Stimulated activated naive CD4-positive, alpha-beta T cell (primary cell): ENCODE measurements at places on chromosomes 11 and 22.
A peak's percentile ranks its signal among the peaks of the same experiment; 100 is the strongest.

DNA sequence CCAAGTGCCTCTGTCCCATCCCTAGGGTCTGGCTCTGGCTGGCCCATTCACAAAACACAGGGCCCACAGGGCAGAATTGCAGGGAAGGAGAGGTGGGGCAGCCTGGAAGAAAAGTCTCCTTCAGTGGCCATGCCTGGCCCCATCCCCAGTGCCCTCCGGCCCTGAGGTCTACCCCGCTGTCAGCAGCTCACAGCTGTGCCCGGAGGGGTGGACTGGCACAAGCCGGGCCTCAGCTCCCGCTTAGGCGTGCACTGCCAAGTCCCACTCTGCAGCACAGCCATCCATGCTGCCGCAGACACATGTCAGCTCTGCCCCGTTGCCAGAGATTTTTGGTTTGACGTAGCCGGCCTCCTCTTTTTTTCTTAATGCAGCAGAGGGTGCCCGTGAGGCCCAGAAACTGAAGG, 3.9 kb upstream of the SCN2B start:
- DNase-seq, result no peak

GRCh38 chr11:128714881-128715280, 21.0 kb downstream of the FLI1 start:
- DNase-seq, result no peak

DNA sequence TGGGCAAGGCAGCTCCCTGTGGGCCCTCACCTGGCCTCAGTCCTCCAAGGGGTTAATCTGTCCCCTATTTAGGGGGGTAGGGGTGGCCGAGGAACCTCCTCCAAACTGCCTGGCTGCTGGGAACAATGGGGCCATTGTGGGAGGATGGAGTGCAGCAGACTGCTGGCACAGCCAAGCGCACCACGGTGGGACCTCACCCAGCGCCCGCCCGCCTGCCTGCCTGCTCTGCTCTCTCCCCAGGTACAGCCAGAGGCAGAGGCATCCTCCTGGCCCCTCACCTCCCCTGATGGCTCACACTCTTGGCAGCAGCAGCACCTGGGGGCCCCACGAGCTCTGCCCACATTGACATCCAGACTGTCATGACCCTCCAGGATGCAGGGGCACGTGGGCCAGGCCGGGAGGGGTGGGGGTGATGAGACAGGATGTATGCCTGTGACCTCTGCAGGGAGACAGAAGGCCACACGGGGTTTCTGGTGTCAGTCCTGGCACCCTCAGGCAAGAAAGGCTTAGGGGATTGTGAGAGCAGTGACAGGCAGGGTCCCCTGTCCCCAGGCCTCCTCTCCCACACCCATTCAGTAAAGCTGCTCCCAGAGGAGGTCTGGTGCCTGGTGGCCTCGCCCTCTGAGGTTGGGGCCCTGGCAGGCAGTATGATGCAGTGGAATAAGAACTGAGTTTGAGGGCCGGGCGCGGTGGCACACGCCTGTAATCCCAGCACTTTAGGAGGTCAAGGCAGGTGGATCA, 11.4 kb downstream of the BCL9L start:
- peak; percentile 61 for DNase-seq

DNA sequence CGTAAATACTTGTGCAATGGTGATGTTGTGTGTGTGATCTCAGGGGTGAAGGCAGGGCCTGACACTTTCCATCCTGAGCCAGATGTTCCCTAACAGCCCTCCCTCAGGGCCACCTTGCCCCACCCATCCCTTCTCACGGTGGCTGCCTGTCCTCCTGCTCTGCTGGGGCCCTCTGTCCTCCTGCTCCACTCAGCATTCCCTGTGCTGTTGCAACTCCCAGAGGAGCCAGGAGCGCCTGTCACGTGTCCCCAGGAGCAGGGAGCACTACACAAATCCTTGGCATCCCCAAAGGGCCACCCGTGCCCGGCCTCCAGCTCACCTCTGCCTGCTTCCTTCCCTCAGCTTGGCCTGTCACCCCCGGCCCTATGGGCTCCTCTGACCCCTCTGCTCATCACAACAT, 10.2 kb upstream of the CSNK1E start:
- no peak for DNase-seq

- DNase-seq, result no peak
Measured at GRCh38 chr11:74015919-74016684, 7.2 kb upstream of the UCP3 start.

- DNase-seq, result no peak
Measured at GRCh38 chr11:94880216-94880615, 93.1 kb downstream of the CWC15 start.

GRCh38 chr22:24761888-24762675, 12.4 kb downstream of the PIWIL3 start:
- no peak for DNase-seq

DNA sequence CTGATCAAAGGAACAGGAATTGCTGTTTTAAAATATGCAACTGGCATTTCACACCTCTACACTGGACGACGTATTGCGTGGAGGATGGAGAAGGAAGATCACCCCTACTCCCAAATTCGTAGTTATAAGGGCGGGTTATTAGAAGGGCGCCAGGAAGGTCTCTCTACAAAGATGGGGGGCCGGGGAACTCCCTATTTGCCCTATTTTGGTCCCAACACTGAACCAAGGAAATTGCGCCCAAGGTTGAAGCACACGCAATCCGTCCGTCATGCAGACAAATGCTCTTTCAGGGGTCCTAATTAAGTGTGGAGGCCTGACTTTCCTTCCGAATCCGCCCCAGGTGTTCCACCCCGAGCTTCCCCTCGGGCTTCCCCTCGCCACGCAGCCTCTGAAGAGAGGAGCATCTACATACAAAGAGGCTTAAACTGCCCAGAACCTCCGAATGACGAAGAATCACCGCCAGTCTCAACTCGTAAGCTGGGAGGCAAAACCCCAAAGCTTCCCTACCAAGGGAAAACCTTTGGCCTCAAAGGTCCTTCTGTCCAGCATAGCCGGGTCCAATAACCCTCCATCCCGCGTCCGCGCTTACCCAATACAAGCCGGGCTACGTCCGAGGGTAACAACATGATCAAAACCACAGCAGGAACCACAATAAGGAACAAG, 396 bp downstream of the NPAT start:
- no peak for DNase-seq

DNA sequence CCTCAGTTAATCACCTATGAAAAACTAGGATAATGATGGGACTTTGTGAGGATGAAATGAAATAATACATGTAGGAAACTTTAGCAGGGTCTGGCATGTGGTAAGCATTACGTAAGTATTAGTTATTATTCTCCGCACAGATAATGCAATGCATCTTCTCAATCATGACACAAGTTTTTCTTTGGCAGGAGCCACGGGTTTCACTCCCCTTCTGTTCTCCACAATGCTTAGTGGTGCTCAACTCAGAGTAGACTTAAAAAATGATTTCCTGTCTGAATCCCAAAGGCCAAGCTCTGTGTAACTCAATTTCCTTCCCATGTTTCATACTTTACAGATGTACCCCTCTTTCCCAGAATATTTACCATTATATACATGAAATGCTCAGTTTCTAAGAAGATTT, 82.9 kb downstream of the CCDC34 start:
- DNase-seq, result no peak

- no peak for DNase-seq
Measured at GRCh38 chr11:14499178-14499559, 442 bp downstream of the COPB1 start.

- DNase-seq, result no peak
Measured at GRCh38 chr22:20779818-20780158, 5.9 kb downstream of the SERPIND1 start.
